ENCODE measurements at places on chromosomes 7 and 10.
A peak's percentile ranks its signal among the peaks of the same experiment; 100 is the strongest.

GRCh38 chr10:63703113-63703670 lies 182.0 kb downstream of the REEP3 start:
- DNase-seq, result no peak

- DNase-seq, result no peak
Measured at GRCh38 chr10:20406281-20407104, 490.6 kb downstream of the NEBL start.

- peak; percentile 41 for DNase-seq
Measured at GRCh38 chr10:11197266-11197712, 179.6 kb downstream of the CELF2 start.

DNA sequence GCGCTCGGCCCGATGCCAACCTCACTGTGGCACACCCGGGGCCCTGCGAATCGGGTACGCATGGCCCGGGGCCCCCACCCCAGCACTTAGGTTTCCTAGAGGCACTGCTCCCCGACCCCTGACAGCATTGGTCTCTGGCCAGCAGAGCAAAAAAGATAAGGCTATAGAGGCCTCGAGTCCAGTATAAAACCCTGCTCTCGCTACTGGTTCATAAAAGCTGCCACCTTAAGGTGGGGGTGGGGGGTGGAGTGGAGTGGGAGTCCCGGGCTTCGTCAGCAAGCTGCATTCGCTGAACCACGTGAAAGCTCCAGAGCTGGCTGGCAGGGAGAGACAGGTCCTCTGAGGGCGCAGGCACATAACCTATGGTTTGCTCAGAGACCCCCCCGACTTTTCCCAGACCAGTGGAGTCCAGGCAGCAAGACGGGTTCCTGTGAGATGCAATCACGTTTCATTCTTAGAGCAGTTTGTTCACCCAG lies 1.3 kb downstream of the KAZALD1 start:
- DNase-seq, result no peak

- no peak for DNase-seq
Measured at GRCh38 chr7:79130715-79131114, 322.8 kb downstream of the MAGI2 start.
